ENCODE measurements at places on chromosomes 1 and 21. TPM values are rescaled to one million over a fixed set of nuclear protein-coding genes. Genes with fewer than 3 reads are reported as not detected.
A peak's percentile ranks its signal among the peaks of the same experiment; 100 is the strongest.

GRCh38 chr1:95888941-95889390 lies 655.0 kb downstream of the RWDD3 start:
- DNase-seq: no peak

DNA sequence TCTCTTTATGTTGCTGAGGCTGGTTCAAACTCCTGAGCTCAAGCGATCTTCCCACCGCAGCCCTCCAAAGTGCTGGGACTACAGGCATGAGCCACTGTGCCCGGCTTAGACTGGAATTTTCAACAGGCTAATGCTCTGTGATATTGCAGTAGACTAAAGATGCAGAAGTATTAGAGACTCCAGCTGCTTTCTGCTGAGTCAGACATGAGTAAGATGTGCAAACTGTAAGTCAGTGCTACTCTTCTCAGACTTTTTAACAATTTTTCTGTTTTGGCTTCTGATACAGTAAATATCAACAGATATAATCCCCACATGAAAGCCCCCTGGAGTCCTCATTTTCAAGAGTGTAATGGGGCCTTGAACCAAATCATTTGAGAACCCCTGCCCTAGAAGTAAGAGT lies 29.3 kb upstream of the NLRP3 start:
- peak; percentile 49 for DNase-seq

GRCh38 chr21:45326891-45327440 lies 39.3 kb upstream of the POFUT2 start:
- no peak for DNase-seq

Gene PLEKHA6
- total RNA-seq: 3.8 TPM

DNA sequence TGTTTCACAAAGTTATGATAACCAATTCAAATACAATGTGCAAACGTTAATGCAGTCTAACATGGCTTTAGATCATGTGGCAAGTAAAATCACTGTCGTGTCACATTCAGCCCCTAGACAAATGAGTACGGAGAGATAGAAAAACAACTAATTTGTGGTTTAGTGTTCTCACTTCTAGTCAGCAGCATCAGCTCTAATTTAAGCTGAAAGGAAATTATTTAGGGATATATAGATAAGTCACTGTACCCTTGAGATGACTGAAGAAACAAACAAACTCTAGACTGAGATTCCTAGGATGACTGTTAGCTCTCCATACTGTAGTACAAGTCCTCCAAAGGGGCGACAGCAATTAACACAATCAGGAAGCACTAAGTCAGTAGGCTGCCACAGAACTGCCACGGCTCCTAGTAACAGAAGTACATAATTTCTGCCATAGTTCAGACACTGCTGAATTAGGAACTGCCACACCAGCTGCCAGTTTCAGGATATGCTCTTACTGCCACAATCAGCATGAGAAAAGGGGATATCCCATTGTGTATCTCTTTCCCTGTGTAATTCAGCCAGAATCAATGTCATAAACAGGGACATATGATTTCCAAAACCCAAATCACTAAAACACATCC lies 150.4 kb upstream of the NEGR1 start:
- no peak for DNase-seq

- DNase-seq: no peak
Observed at GRCh38 chr1:243435836-243436235, 180.0 kb downstream of the SDCCAG8 start.

- DNase-seq: peak; percentile 95
Observed at GRCh38 chr1:59520827-59521418, 224.0 kb downstream of the FGGY start.

DNA sequence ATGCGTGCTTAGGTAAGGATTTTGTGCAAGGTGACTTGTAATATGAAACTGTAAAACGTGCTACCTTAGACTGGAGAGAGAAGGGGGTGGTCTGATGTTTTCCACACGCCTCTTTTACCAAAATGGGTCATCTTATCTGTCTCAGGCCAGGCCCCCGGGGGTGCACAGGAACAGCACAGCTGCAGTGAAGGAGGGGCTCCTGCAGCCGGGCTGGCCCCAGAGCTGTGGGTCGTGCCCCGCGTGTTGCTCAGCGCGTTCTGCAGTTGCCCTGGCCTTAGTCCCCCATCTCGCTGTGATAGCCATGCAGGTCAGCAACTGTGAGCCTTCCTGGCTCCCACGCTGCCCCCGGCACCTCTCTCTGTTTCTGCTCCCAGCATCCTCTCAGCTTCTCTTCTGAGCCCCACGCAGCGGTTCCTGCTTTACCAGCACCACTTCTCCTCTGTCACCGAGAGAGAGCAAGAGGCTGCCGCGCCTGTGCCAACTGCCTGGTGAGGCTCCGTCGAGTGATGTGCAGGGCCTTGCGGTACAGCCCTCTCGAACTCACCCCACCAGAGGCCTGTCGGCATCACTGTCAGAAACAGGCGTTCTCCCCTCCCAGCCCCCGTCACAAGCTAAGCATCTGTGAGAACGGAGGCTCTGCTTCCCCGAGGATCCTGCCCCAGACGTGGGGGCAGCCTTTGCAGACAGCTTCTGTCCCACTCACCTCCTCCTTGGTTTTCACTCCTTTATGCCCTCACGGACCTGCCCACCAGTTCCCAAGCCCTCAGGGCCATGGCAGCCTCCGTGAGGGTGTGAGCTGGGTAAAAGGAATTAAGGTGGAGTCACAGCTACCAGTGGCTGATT lies 73.3 kb downstream of the ADARB1 start:
- DNase-seq: no peak

Gene LIN28A
- total RNA-seq: not detected

DNA sequence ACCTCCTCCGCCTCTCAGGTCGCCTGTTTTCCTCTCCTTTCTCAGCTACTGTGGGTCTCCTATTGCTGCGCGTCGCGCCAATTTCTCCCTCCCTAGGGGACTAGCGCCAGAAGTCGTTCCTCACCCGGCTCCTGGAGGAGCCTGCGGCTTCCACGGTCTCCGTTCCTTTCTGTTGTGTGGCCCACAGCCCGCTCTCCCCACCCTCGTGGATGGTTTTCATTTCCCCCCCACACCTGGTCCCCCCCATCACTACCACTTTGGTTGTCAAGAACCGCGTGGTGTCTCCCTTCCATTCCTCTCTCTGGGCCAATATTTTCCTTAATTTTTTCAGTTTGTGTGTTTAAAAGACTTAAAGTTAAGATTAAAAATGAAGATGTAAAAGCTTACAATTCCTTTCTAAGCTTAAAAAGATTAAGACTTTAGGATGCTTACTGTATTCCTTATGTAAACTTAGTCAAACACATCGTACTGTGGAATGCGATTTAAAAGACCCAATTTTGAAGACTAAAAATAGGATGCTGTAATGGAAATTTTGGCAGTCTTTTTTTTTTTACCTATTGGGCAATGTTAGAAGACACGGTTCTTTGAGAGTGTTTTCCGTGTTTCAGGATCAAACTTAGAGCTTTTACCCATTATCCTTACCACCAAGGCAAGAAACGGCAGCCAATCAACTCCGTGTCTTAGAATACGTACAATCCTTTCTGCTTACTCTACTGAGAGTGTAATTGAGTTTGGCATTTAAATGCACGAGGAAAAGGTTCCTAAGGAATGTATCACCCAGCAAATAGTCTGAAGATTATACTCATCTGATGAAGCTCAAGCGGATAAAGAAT lies 773 bp downstream of the CNST start:
- DNase-seq: peak; percentile 65

DNA sequence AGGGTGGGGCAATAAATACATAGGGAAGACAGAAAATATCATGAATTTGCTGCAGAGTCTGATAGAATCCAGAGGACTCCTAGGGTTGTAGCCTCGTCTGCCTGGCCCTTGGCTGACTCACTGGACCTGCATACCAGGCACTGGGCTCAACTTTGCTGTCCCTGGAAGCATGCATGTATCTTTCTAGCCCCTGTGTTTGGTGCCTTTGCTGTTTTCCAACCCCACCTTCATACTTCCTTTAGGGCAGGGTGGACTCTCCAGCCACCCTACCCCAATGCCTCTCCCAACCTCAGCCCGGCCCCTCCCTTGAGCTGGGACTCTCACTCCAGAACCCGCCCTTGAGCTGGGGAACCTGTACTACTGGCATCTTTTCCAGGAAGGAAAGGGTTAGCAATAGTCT lies 1.2 kb downstream of the RAB25 start:
- DNase-seq: no peak

DNA sequence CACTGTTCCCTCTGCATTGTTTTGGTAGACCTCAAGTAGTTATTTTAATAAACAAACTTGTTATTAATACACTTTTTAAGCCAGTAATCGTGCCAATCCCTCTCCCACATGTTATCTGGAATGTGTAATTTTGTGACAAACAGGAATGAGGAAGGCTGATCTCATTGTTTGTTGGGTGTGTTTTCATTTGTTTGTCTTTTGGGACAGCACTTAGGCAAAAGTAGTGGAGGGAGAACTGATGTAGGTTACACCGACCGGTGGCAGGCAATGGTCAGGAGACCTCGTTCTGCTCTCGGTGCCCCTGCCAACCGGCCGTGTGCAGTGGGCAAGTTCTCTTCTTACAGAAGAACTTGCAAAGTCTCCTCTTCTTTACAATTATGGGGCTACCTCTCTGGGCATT lies 99.8 kb downstream of the HUNK start:
- no peak for DNase-seq

GRCh38 chr1:104459886-104460285 lies 710.2 kb downstream of the AMY1C start:
- DNase-seq: no peak

DNA sequence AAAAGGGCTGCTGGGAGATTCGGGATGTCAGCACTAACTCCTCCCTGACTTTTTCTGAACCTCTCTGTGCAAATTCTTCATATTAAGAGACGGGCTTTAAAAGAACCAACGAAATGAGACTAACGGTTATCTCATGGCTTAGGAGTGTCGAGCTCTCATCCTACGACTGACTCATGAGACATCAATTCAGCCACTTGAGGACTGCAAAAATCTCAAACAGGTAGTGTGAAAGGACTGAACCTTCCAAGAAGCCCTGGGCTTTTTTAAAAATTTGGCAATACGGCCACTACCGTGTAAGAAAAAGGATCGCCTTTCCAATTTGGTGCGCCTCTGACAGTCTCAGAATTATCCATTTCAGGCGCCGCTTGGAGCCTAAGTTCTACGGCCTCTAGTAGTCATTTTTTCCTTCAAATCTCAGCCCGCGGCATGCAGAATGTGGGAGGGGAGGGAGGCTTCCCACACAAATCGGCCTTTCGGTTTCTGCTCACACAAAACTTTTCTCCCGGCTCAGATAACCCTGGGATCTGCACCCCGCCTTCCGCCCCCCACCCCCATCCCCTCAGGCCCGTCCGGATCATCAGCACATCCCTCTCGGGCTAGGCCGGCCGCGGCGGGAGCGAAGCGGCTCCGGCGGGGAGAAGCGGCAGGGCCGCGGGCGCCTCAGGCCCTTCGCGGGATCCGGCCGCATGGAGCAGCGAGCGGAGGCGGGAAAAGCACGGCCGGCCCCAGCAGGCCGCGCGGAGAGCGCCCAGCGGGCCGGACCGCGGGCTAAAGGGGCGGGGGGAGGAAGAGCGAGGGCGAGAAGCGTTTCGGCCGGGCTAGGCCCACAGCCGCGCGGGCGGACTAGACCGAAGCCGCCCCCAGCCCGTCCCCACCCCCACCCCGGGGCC lies 618 bp downstream of the HNRNPR start:
- peak; percentile 47 for DNase-seq

- DNase-seq: no peak
Observed at GRCh38 chr1:230278376-230278775, 147.8 kb downstream of the PGBD5 start.

- no peak for DNase-seq
Observed at GRCh38 chr1:234780112-234780511, 170.1 kb upstream of the IRF2BP2 start.

Gene FAM78B
- 0.33 TPM for total RNA-seq

GRCh38 chr21:25862596-25862995 lies 127.8 kb downstream of the GABPA start:
- DNase-seq: peak; percentile 68

DNA sequence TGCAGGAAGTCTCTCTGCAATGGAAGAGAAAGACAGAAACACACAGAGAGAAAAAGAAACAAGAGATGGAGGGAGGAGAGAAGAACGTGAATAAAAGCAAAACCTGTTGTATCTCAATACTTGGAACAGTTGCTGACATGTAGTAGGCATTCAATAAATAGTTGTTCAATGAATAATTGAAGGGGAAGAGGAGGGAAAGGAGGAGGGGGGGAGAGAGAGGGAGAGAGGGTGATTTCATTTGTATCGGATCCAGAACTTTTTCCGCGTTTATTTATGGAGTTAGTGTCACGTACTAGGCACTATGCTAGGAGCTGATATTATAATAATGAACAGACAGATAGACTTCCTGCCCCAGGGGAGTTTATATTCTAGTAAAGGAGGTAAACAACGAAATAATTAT lies 144.1 kb downstream of the OMA1 start:
- DNase-seq: peak; percentile 22

Data from fibroblast of lung (primary cell).